ENCODE measurements at places on chromosomes 1 and 21. TPM values are rescaled to one million over a fixed set of nuclear protein-coding genes. Genes with fewer than 3 reads are reported as not detected.

GRCh38 chr1:95072532-95073419 is at the start of gene ALG14:
Gene ALG14 (minus strand): TSS chr1:95072951. CDS start chr1:95072898, 53 bp downstream.
- DNase-seq, result peak; percentile 79

DNA sequence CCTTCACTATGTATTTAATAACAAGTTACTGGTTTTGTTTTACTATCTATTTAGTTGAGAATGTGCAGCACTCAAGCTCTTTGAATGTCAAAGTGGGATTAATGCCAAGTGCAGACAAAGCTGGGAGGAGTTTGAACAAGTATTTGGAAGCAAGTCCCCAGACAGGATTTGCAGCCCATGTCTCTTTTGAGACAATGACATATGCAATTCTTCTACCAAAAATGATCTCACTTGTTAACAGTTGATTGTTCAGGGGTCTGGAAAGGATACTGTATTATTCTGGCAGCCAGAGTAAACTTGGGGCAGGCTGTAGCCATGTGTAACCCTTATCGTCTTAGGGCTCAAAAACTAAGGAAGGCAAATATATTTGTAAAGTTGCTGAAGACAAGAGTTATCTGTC is 15.8 kb downstream of the COLGALT2 start:
- no peak for DNase-seq

Gene LRRC53
- not detected for total RNA-seq

DNA sequence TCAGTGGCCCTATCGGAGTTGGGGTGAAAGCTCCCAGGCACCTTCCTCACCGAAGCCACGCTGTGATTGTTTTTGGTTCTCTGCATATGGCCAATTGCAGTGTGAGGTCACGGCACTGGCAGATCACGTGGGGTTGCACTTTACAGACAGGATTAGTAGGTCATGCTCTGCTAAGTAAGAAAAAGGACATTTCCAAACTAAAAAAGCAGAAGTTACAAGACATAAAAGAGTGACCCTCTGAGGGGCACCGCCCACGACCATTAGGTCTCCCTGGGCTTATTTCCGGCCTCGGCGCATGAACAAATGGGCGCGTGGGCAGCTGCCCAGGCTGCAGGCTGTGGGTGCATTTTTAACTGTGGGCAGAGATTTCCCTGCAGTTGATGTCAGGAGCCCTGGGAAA is 2.0 kb downstream of the CAPN9 start:
- DNase-seq, result no peak

DNA sequence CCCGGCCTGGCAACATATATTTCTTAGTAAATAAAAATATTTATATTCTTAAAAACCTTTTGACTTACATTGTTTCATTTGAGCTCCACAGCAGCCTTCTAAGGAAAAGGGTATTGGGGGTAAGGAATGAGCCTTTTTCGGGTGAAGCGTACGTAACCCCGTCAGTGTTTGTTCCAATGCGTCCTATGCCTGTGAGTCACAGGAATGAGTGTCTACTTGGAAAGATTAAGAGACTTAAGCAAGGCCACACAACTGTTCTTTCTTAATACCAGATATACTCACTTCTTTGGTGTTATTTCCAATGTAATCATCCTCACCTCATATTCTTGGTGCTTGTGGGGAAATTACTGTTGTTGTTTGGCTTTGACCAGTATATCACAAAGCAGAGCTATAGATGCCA is 22.7 kb downstream of the WDTC1 start:
- no peak for DNase-seq

DNA sequence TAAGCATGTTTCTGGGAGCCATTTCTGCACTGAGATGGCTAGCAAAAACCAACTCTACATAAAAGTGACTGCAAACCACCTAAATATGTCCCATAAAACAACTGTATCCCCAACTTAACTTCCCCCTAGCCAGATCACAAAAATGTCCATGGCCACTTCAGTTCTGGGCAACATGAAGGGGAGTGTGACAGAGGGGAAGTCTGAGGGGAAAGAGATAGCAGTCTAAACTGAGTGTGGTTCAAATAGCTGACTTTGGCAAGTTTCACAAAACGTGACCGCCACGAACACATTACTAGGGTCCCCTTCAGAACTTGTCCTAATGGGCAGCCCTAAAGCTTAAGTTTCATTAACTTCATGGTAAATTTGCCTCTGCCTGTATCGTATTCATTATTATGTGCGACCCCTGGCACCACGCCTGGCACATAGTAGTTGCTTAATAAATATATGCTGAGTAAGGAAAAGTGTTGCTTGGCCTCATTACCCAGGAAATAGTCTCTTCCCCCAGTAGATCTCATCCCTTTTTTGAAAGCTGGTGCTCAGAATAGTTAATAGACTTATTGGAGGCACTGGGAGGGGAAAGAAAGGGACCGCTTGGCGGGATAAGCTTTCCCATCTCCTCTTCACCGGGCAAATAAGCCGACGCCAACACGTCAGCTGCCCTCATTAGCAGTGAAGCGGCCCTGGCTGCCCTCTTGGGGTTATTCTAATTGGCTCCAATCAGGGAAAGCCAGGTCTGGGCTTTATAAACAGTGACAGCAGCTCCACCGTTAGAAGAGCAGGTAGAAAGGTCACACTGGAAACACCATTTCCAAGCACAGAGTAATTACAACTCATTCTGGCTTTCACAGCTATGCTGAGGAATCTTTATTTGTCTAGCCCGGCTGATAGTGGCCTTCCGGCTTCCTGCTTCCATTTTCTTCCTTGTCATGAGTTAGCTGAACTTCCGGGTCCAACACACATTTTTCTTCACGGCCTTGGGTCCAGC is 122.1 kb downstream of the LRIG2 start:
- no peak for DNase-seq

GRCh38 chr21:25563361-25564116 is 43.7 kb downstream of the MRPL39 start:
- no peak for DNase-seq

DNA sequence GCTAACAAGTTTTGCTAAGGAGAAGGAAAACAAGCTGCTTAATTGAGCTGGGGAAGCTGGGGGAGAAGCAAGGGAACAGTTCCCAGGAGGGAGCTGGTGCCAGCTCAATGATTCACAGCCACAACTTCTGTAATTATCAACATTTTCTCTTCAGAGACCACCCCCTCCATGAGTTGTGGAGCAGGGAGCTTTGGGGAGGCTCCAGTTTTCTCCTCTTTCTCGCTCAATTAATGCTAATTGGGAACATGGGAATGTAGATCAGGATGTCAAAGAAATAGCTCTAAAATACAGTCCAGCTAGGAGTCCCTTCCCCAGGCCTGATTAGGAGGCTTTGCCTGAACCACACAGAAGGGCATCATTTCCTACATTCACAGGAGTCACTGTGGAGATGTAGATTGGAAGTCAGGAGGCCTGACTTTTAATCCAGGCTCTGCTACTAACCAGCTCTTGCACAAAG is 12.1 kb upstream of the MNDA start:
- DNase-seq, result no peak

GRCh38 chr1:33899746-33900145 is 35.9 kb downstream of the HMGB4 start:
- no peak for DNase-seq

GRCh38 chr1:9309991-9310390 is 17.3 kb downstream of the SPSB1 start:
- no peak for DNase-seq

- no peak for DNase-seq
These were observed 18.2 kb downstream of the CTH start for GRCh38 chr1:70429219-70429618.

DNA sequence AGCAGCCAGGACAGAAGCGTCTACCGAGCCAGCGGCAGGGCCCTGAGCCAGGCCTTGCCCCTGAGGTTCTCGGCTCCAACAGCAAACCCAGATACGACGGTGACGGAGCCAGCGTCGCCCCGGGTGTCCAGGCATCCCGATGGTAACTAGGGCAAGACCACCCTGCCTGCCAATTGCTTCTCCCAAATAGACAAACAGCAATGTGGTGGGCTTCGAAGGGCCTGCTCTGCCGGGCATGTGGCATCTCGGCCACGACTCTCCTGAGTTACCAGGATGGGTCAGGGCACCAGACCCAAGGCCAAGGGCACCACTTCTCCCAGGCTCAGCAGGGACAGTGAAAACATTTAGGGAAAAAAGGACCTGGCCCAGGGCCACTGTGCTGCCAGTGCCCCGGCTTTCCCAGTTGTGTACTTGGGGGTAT is 3.2 kb upstream of the ACTRT2 start:
- DNase-seq, result no peak

DNA sequence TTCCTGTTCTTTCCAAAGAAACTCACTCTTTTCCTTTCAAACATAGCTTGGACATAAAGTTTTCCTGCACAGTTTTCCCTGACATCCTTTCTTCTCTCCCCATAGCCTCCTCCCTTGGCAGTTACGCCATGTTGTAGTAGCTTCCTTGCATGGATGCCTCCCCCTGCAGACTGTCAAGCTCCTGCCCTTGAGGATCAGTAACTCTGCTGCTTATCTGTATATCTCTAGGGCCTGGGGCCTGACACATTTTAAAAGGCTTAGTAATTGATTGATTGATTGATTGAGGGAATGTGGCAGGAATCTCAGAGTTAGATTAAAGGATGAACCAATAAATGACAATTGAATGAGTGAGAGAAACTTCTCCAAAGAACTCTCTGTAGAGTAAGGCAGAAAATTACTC is 143.7 kb downstream of the NEK7 start:
- no peak for DNase-seq

Gene KIAA1614
- total RNA-seq, result 3.1 TPM

Gene WDR77
- 66.0 TPM for total RNA-seq

Gene RHD
- not detected for total RNA-seq

Gene PRUNE1
- total RNA-seq, result 32.8 TPM

DNA sequence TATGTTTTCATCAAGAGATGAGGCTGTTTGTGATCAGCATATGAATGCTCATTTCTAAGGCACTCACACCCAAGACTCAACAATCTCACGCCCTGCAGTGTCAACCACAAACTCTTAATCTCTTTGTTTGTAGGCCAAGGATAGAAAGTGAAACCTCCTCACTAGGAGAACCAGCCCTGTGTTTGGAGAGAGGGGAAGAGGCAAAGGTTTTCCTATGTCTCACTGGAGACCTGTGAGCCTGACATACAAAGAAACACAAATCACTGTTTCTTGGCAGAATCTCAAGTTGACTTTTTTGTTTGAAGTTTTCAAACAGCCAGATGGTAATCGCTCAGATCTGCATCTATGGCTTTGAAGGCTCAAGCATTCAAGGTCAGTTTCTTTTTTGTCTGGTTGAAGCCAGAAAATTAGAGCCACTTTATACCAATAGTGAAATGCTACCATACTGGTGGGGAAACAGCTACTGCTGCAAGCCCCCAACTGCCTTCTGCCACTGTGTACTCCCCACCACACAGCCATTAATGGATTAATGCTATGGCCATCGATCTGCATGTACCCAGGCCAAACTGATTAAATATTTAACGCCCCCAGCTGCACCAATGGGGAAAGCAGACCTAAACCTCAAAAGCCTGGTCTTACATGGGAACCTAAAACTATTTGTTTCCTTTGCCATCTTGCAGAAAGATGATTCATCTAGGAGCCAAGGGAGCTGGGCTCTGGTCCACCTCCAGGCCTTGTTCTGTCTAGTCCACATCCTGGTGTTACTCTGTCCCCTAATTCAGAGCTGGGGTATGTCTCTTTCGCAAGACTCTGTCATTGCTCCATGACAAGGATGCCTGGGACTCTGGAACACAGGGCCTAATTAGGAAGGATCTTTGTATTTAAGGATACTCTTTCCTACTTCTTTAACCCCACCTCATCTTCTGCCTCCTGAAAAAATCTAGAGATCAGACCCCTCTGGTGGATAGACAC is 16.3 kb downstream of the PDZK1 start:
- no peak for DNase-seq

Gene KLF17
- not detected for total RNA-seq

DNA sequence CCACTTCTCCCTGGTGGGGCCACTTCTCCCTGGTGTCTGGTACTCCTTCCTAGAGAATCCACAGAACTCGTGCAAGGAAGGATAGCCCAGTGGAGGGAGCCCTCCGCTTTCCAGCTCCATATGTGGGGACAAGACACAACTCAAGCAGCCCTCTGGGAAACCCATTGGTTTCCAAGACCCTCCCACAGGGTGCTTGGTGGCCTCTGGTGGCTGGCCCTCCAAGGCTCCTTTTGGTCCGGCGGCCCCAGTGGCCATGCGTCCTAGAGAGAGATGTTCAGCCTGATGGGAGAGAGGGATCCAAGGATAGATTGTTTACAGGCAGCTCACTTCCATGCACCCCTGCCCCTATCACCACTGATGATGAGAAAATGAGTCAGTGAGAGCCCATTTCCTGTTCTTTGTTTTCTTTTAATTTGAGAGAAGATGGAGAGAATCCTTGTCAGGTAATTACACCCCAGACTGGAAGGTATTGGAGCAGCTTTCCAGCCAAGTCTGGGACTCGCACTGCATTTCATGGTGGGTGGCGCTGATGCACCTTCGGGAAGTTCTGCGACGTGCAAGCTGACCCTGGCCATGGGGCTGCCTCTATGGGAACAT is 486.2 kb upstream of the VAMP3 start:
- DNase-seq, result peak; percentile 36

- no peak for DNase-seq
These were observed 524 bp downstream of the TP53BP2 start for GRCh38 chr1:223845037-223845809.

Gene IL24
- not detected for total RNA-seq

GRCh38 chr1:10101929-10102328 is 69.2 kb downstream of the UBE4B start:
- no peak for DNase-seq

Gene OR2L8
- not detected for total RNA-seq

DNA sequence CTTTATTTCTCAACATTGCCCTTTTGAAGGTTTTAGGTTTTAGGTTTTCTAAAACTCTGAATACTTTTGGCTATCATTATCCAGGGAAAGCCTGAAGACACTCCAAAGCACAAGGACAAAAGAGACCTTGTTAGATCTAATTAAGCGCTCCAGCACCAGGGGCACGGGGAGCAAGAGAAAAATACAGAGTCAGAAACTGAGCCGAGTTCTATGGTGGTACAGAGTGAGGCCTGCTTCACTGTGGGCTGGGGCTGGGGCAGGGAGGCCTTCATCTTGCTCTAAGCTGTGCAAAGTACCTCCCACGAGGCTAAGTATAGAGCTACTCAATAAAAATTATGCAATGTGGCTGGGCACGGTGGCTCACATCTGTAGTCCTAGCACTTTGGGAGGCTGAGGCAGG is 19.7 kb upstream of the RAB4A start:
- DNase-seq, result no peak

All from H1 (cell line).